ENCODE measurements at places on chromosomes 2 and 18. TPM values are rescaled to one million over a fixed set of nuclear protein-coding genes. Genes with fewer than 3 reads are reported as not detected.

- DNase-seq = peak; percentile 65
These were observed 24.6 kb downstream of the NRP2 start for GRCh38 chr2:205706769-205707381.

GRCh38 chr18:49747876-49748275, 65.5 kb downstream of the ACAA2 start:
- no peak for DNase-seq

- DNase-seq = no peak
These were observed at the start of gene SLC4A3 for GRCh38 chr2:219627103-219628100. Gene SLC4A3 (plus strand): TSS chr2:219627630. CDS start chr2:219627993, 363 bp downstream.

DNA sequence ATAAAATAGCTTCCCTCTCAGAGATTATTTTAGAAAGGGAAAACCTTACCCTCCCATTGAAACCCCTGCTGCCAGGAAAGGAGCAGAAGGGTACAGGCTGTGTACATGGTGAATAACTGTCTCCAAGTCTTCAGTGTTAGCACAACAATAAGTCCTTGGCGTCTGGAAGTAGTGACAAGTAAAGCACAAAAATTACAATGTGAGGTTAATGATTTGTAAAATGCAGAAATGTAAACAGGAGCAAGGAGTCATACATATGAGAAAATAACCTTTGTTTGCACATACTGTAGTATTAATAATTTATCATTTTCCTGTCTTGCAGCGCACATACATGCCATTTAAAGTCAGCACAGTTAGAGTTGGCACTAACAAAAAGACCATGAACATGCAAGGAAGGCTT, 40.5 kb downstream of the ABHD3 start:
- no peak for DNase-seq

GRCh38 chr2:200373973-200374416, 67.5 kb downstream of the SPATS2L start:
- DNase-seq = no peak

- DNase-seq = no peak
These were observed 87.0 kb upstream of the CERS6 start for GRCh38 chr2:168369031-168369430.

GRCh38 chr18:77082316-77082955, 50.1 kb downstream of the MBP start:
- no peak for DNase-seq

- DNase-seq = no peak
These were observed at the start of gene PSD4 for GRCh38 chr2:113173542-113174375. Gene PSD4 (plus strand): TSS chr2:113173971. CDS start chr2:113182457, 8,486 bp downstream.

The DYNAP gene
- 0.08 TPM for polyA plus RNA-seq

GRCh38 chr2:58913082-58913726, 672.1 kb upstream of the FANCL start:
- DNase-seq = no peak

The OTX1 gene
- polyA plus RNA-seq = not detected

The FSIP2 gene
- 4.1 TPM for polyA plus RNA-seq

DNA sequence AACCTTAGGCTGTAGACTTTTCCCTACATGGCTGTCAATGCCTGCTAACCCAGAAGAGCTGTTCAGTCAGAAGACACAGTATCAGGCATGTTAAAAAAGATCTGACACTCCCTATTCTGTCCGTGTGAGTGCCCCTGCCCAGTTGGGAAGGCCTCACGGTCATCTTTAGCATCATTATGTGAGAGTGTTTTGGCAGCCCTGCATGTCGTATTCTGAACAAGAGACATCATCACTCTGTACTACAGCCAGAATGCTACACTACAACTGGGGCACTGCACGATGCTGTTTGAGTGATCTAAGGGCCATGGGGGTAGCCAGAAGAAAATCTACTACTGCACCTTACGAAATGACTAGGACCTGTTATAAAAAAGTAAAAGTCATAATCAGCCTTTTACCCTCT, 67.2 kb downstream of the GREB1L start:
- no peak for DNase-seq

The WNT10A gene
- polyA plus RNA-seq = 0.45 TPM

The SERPINB12 gene
- not detected for polyA plus RNA-seq

The FBXO15 gene
- 6.5 TPM for polyA plus RNA-seq

DNA sequence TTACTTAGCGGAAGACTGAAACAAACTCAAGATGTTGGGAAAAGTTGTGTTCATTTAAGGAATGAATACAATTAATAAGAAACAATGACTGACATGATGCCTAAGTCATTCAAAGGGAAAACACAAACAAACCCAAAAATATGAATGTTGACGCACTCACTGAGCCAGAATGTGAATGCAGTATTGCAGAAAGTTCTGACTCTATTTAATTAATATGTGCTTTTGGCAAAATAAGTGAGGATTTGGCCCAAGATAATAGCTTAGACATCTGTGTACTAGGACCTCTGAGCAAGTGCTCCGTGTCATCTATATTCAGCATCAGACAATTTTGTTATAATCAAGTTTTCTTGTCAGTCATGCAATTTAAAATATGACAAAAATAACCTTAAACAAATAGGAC, 1138.8 kb upstream of the NXPH2 start:
- DNase-seq = no peak

DNA sequence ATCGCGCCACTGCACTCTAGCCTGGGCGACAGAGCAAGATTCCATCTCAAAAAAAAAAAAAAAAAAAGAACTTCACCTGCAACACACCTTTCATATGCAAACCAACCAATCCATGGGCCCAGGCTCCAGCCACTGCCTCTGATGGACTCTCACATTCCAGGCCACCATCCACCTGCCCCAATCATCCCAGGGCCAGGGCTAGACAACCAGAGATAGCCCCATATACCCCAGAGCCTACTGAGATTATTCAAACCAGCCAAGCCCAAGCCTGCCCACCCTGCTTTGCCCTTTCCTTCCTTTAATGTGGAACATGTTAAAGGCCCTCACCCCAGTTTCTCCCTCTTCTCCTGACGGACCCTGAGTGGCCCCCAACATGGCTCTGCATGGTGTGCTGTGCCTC, 57.0 kb downstream of the MRPL35 start:
- DNase-seq = no peak

GRCh38 chr2:151051574-151052220, 210.0 kb downstream of the RBM43 start:
- DNase-seq = peak; percentile 30

GRCh38 chr2:143397884-143398614, 268.8 kb downstream of the ARHGAP15 start:
- DNase-seq = no peak

- DNase-seq = no peak
These were observed 231.7 kb upstream of the FOSL2 start for GRCh38 chr2:28160986-28161425.

GRCh38 chr2:134190807-134191203, 63.1 kb upstream of the MGAT5 start:
- DNase-seq = no peak

DNA sequence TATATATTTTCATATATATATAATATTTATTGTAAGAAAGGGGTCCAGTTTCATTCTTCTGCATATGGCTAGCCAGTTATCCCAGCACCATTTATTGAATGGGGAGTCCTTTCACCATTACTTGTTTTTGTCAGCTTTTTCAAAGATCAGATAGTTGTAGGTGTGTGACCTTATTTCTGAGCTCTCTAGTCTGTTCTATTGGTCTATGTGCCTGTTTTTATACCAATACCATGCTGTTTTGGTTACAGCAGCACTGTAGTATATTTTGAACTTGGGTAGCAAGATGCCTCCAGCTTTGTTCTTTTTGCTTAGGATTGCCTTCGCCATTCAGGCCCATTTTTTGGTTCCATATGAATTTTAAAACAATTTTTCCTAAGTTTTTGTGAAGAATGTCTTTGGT, 320.1 kb downstream of the CDH2 start:
- no peak for DNase-seq

DNA sequence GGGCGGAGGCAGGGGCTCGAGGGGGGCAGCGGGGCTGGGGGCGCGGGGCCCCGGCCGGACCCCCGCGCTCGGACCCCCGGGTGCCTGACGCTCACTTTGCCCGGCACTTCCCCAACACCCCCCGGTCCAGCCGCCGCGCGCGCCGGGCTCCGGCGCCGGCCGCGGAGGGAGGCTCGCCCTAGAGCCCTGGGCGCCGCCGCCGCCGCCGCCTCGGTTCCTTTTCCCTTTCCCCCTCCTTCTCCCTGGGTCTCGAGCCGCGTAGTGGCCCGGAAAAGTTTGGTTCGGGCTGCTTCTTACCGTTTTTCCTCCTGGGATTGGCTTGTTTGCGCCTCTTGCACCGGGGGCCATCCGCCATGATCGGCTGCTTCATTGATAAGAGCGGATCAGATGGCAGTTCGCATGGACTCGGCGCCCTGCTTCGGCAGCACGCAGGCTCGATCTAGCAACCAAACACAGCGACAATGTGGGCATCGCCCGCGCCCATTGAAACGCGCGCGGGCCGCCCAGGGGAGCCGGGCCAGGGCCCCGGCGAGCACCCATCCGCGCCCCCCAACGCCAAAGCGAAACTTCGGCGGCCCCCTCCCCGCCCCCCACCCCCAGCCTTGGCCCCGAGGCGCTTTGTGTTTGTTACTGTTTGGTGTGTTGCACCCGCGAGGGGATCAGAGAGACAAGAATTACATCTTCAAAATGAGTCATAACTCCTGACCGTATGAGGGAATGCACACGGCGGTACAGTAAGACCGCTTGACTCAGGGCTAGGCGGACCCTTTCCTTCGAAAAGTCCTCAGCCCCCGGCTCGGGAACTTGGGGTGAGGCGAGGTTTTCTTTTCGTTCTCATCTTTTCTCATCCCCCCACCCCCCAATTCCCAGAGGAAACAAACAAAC, 2.7 kb downstream of the ZEB2 start:
- no peak for DNase-seq

GRCh38 chr18:23471486-23471885, 18.4 kb downstream of the RIOK3 start:
- DNase-seq = no peak

The POTEI gene
- 0.08 TPM for polyA plus RNA-seq

The PER2 gene
- polyA plus RNA-seq = 8.2 TPM

- no peak for DNase-seq
These were observed 1920.3 kb downstream of the SUCLG1 start for GRCh38 chr2:82538590-82539279.

GRCh38 chr18:7325126-7325430, 94.2 kb downstream of the LRRC30 start:
- no peak for DNase-seq

The MARCHF4 gene
- polyA plus RNA-seq = 0.08 TPM

DNA sequence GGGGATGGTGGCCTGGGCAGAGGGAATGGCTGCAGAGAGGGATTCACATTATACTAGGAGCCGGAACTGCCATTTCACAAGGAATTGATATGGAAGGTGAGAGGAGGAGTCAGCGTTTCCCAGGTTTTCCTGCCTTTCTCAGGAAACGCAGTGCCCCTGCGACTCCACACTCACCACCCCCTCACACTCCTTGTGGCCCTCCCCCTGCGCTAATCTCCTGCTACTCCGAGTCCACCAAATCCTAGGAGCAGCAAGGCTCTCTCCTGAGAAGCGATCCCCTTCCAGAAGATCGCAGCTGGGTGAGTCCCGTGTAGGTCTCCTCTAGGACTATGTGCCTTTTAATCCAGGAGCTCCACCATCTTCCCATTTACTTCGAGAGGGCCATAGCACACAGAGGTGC, 140.6 kb downstream of the VAPA start:
- no peak for DNase-seq

DNA sequence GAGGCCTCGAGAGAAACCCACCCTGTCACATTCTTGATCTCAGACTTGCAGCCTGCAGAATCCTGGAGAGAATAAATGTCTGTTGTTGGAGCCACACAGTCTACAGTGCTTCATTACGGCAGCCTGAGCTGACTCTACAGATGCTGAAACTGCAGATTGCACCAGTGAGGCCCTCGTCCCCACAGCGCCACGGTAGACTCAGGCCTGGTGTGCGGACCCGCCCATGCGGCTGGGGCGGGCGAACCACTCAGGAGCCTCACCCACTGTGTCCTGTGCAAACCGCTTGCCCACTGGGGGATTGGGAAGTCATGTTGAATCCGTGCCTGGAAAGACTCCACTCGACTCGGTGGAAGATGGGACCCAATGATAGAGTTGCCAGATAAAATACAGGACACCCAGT, 125.2 kb upstream of the COPS8 start:
- no peak for DNase-seq

The DPYSL5 gene
- 6.8 TPM for polyA plus RNA-seq

The HAAO gene
- 38.9 TPM for polyA plus RNA-seq
